COR-L47 (cell line): ENCODE measurements at places on chromosomes 3 and 15.

GRCh38 chr15:98438326-98438725, 210.0 kb upstream of the IGF1R start:
- no peak for DNase-seq

DNA sequence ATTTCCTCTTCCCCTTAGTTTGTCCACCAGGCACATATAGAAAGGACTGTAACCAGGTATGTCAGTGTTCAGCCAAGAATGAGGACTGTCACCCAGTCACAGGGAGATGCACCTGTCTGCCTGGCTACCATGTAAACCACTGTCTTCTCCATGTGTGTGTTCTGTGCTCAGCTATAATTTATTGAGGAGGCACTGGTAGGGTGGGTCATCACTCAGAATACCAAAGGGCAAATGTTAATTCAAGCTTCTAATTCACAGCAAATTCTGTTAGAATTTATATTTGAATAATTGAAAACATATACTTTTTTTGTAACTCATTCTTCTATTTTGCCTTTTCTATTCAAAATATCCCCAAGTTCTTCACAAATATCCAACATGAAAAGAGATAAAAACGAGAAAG, 780.4 kb downstream of the MECOM start:
- DNase-seq: no peak

- DNase-seq: no peak
Observed at GRCh38 chr15:76939715-76940114, 8.2 kb downstream of the RCN2 start.

- DNase-seq: no peak
Observed at GRCh38 chr3:5531741-5532290, 344.3 kb downstream of the EDEM1 start.

DNA sequence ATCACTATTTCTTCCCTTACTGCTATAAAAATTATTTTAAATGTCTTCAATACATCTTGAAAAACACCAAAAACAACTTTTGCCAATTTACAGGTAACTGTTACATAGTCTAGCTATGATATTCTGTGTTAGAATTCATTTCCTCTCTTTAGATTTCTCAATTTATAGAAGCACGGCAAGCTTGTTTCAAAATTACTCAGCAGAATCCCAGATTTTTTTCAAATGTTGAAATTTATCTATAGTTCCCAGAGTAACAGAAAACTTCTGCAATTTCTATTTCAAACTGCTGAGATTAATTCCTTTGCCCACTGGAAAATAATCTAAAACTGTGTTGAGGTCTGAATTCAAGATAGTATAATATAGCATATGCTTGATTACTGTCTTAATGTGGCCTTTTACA, 41.2 kb downstream of the CCPG1 start:
- no peak for DNase-seq

GRCh38 chr3:137205394-137206045, 247.7 kb downstream of the IL20RB start:
- no peak for DNase-seq

DNA sequence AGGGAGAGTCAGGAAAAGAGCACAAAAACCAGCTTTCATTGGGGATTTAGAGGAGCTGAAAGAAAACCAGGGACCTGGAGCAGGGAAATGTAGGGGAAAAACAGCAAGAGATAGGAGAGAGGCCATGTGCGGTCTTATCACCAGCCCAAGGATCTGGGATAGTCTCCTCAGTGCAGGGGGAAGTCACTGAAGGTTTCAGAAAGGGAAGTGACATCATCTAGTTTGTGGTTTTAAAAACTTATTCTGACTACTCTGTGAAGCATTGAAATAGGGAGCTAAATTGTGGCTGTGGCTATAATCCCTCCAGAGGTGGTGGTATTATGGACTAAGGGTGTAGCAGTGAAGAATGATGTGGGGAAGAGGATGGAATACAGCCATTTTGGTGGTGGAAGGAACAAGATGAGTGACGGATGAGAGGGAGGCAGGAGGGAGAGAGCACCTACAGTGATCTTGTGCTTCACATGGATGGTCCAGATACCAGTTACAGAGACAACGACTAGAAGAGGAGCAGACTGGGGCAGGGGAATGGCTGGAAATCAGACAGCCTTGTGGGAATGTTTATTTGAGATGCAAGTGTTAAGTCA, 72.7 kb downstream of the HMG20A start:
- DNase-seq: no peak

- no peak for DNase-seq
Observed at GRCh38 chr3:173096140-173096539, 44.9 kb downstream of the SPATA16 start.

GRCh38 chr15:36278219-36278618, 301.2 kb upstream of the CDIN1 start:
- DNase-seq: peak; percentile 44

DNA sequence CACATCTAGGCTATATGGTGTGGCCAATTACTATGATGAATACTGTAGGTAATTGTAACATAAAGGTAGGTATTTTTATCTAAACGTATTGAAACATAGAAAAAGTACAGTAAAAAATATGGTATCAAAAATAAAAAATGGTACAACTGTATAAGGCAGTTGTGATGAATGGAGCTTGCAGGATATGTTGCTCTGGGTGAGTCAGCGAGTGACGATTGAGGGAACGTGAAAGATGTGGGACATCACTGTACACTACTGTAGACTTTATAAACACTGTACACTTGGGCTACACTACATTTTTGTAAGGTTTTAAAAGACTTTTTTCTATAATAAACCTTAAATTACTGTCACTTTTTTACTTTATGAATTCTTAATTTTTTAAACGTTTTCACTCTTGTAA, 10.3 kb downstream of the CTNNB1 start:
- DNase-seq: no peak

DNA sequence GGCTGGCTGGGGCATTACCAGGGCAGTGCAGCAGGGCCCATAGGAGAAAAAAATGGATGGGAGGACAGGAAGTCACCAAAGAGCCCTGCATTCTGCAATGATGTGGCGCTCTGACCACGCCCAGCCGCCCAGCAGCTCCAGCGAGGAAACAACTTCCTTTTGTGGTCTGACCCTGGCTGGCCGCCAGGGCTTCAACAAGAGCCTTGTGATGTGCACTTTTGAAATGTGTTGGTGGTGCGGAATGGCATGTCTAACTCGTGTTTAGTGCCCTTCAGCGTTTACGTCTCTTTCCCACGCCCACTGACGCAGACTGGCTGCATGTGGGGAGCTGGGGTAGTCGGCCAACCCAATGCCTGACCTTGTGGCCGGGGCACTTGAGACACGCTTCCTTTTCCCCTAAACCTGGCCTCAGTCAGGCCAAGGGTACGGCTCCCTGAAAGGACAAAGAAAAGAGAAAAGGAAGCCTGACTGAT, 81.9 kb upstream of the CTNNB1 start:
- no peak for DNase-seq

DNA sequence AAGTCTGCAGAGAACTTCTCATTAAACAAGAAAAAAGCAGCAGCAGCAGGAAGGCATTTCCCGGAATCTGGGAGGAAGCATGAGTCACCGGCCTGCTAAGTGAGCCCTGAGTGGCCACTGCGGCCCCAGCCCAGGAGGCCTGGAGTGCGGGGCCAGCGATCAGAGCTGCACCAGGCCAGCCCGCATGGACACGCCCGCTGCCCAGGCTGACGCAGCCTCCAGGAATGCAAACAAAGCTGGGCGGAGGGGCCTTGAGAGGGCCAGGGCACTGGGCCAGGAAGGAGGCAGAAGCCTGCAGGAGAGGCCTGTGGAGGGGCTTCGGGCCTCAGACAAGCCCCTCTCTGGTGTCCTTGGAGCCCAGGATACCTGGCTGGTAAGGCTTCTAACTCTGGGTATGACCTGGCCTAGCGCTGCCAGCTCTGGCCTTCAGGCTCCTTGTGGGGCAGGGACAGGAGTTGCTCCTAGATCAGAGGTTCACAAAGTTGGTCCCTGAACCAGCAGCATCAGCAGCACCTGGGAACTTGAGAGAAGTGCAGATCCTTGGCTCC, 101.2 kb downstream of the SMAD6 start:
- DNase-seq: peak; percentile 20

- DNase-seq: no peak
Observed at GRCh38 chr3:134237454-134238145, 13.1 kb downstream of the RYK start.

DNA sequence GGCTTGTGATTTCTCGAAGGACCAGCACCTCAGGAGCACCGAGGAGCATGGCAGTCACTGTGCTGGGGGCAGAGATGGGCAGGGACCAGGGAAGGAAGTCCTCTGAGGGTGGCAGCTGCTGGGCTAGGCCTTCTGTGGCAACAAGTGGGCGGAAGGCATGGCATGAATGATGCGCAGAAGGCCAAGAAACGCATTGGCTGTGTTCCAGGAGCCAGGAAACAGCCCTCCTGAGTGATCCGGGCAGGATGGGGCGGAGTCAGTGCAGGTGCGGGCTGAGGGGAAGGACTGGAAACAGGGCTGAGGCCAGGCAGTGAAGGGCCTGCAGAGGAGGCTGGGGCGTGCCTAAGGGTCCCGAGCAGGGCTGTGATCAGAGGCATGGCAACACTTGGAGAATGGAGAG, 23.6 kb downstream of the MRPS11 start:
- DNase-seq: peak; percentile 45

GRCh38 chr3:196164576-196164975, 46.6 kb downstream of the ZDHHC19 start:
- DNase-seq: no peak

GRCh38 chr3:37173806-37174205, 576 bp downstream of the LRRFIP2 start:
- DNase-seq: no peak

GRCh38 chr3:138180375-138181029, 5.8 kb upstream of the DBR1 start:
- DNase-seq: peak; percentile 62

DNA sequence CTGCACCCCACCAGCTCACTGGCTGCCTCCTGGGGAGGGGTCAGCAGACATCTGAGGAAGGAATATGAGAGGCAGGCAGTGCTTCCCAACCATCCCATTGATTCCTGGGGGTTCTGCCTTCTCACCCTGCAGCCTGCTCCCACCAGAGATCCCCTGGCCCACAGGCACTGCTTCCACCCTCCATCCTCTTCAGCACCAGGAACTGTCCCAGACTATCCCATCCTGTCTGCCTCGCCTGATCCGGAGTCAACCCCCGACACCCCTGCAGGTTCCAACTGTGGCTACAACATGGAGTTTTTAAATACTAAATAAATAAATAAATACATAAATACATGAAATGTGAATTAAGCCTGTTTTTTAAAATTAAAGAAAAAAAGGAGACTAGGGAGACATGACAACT, 43.6 kb downstream of the CACNA2D2 start:
- no peak for DNase-seq

- no peak for DNase-seq
Observed at GRCh38 chr3:27629366-27629765, 92.8 kb downstream of the EOMES start.

DNA sequence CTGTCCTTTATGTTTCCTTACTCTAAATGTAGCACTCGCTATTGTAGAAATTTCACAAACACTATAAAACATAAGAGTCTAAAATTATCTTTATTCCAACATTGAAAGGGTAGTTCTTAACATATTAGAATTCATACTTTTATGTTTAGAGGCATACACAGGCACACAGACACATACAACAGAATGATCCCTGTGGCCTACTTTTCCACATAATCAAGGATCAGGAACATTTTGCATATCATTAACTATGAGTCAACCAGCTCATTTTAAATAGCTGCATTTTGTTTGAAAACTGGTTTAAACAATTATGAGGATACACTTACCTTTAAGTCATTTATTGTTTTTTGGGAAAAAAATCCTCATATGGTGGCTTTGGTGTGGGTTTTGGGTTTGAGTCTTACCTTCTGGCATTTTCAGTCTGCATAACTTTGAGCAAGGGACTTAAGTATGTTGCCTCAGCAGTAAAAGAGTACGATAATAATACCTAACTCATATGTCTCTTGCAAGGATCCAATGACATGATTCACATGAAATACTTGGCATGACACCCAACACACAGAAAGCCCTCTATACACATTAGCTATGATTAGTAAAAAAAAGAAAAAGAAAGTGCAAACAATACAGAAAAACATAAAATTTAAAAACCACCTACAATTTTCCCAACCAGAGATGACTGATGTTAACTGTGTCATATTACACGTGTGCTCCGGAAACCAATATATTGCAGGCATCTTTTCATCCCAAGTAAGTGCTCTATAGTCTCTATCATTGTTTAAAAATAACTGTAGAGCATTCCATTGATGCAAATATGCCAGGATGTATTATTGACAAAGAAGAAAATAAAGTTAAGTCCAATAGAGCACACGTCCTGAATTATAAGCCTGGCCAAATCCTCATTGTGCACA, 213.1 kb upstream of the ADAMTS9 start:
- DNase-seq: no peak

GRCh38 chr3:135549928-135550494, 415.5 kb upstream of the PPP2R3A start:
- DNase-seq: no peak

DNA sequence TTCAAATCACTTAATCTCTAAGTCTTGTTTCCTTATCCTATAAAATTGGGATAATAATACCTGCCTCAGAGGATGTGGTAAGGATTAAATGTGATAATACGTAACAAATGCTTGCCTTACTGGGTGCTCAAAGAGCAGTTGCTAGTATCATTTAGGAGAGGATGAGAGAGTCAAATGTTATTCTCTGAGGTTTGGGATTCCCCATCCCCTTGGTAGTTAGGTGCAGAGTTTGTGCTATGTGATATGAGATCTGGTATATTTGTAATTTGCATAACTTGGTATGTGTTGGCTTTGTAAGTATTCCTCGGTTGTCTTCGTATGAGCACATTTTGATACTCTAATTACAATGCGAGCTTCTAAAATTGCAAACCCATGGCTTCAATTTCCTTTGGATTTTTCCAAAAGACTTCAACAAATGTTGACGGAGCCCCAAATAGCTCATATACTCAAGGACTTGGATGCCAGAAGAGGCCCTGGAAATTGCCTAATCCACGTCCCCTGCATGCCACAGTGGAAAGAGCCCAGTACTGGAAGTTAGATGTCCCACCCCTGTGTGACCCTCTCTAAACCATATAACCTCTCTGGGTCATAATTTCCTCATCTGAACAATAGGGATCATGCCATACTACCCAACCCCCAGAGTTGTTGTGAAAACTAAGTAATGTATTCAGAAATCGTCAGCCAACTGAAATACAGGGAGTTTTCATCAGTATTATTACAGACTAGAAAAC, 85.0 kb downstream of the FBN1 start:
- DNase-seq: no peak

GRCh38 chr3:119786409-119786808, 4.5 kb downstream of the NR1I2 start:
- DNase-seq: no peak
